Esophagus muscularis mucosa (tissue), 4 donors: ENCODE measurements at places on chromosomes 5 and 9. TPM values are rescaled to one million over a fixed set of nuclear protein-coding genes. Genes with fewer than 3 reads are reported as not detected.
A peak's percentile ranks its signal among the peaks of the same experiment; 100 is the strongest.

GRCh38 chr9:127921557-127922120 lies 4.8 kb upstream of the ST6GALNAC4 start:
- H3K4me1 ChIP-seq, result peaks cover 53% of the 10 kb centered on the region
- H3K27me3 ChIP-seq, result peaks cover 4% of the 10 kb centered on the region
- no peak for DNase-seq
- no peaks in the 10 kb centered on the region for H3K36me3 ChIP-seq

LCN15 gene
- not detected for total RNA-seq

DNA sequence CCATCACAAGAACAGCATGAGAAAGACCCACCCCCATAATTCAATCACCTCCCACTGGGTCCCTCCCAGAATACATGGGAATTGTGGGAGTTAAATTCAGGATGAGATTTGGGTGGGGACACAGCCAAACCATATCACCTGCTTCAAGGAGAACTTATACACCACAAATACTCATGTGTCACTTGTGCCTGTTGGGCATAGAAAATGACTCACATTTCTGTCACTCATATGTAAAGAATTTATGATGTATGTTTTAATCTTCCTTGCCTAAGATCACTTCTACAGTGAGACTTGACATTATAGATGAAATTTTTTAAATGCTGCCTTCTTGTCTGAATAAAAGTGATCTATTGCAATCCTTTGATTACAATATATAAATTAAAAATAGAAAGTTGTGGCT lies 23.0 kb upstream of the PRDM6 start:
- no peak overlapping the region for H3K4me3 ChIP-seq
- no peak for DNase-seq
- no peaks in the 10 kb centered on the region for H3K36me3 ChIP-seq
- no peak overlapping the region for H3K27ac ChIP-seq

DNA sequence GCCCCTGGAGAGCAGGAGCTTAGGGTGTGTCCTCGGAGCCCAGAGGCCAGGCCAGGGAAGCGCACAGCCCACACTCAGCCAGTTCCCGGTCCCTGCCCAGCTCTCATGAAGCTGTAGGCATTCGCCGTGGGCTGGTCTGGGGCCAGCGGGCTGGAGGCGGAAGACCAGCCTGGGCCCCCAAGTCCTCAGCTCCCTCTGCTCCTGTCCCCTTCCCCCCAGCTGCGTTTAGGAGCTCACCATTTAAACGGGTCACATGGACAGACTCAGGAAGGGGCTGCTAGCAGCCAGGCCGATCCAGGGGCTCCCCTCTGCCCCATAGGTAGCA lies 17.4 kb downstream of the DNLZ start:
- no peak for DNase-seq
- no peaks in the 10 kb centered on the region for H3K27me3 ChIP-seq
- peak overlapping the region; percentile 45 for H3K27ac ChIP-seq
- H3K4me1 ChIP-seq, result peaks cover 42% of the 10 kb centered on the region
- H3K36me3 ChIP-seq, result peaks cover 24% of the 10 kb centered on the region

DNA sequence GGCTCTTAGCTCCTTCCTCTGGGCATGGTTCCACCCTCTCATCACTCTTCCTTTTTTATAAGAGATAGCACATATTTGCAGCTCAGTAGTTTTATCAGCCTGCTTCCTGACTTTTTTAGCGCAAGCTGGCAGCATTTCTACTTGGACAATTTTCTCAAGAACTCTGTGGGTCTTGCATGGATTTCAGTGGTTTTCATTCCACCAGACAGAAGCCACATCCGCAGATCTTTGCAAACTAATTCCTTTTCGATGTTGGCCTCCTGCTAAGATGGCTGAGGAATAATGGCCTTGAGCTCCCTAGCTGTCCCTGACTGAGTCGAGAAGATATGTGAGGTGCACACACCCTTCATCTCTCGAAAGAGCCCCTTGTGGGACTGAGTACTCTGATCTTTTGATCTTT lies 49.5 kb downstream of the GALNT12 start:
- no peaks in the 10 kb centered on the region for H3K36me3 ChIP-seq
- no peaks in the 10 kb centered on the region for H3K27me3 ChIP-seq
- no peak overlapping the region for H3K4me3 ChIP-seq
- H3K27ac ChIP-seq, result no peak overlapping the region

GRCh38 chr5:153863951-153864350 lies 174.8 kb downstream of the FAM114A2 start:
- no peak overlapping the region for H3K4me3 ChIP-seq
- no peak overlapping the region for H3K27ac ChIP-seq
- peak; percentile 64 for DNase-seq
- H3K4me1 ChIP-seq, result no peaks in the 10 kb centered on the region

DNA sequence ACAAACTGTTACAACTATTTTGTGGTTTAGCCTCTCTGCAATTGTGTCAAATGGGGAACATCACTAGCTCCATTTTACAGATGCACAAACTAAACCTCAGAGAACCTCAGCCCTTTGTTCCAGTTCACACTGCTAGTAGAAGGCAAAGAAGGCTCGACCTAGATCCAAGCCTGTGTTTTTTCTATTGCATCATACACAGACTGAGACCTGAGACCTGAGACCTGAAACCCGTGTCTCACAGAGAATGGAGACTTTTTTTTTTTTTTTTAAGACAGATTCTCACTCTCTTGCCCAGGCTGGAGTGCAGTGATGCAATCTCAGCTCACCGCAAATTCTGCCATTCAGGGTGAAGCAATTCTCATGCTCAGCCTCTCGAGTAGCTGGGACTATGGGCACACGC lies 120.8 kb downstream of the GALNT10 start:
- no peaks in the 10 kb centered on the region for H3K27me3 ChIP-seq
- H3K36me3 ChIP-seq, result no peaks in the 10 kb centered on the region
- H3K4me1 ChIP-seq, result no peaks in the 10 kb centered on the region
- H3K27ac ChIP-seq, result no peak overlapping the region

GABRG2 gene
- total RNA-seq, result 0.06 TPM

GRCh38 chr9:132673355-132673754 lies 3.1 kb downstream of the GTF3C4 start:
- H3K4me3 ChIP-seq, result no peak overlapping the region
- H3K27me3 ChIP-seq, result no peaks in the 10 kb centered on the region
- H3K36me3 ChIP-seq, result peaks cover 6% of the 10 kb centered on the region

GRCh38 chr5:79284846-79285245 lies 48.9 kb downstream of the JMY start:
- H3K27ac ChIP-seq, result no peak overlapping the region
- H3K36me3 ChIP-seq, result peaks cover 5% of the 10 kb centered on the region
- H3K27me3 ChIP-seq, result no peaks in the 10 kb centered on the region
- H3K4me3 ChIP-seq, result no peak overlapping the region
- no peak for DNase-seq

GRCh38 chr5:105632043-105632442 lies 2038.7 kb downstream of the EFNA5 start:
- no peaks in the 10 kb centered on the region for H3K27me3 ChIP-seq
- H3K4me3 ChIP-seq, result no peak overlapping the region
- H3K36me3 ChIP-seq, result no peaks in the 10 kb centered on the region

GRCh38 chr9:93451849-93452709 lies 594 bp downstream of the FAM120A start:
- H3K27ac ChIP-seq, result peak overlapping the region; percentile 96
- H3K27me3 ChIP-seq, result no peaks in the 10 kb centered on the region

- no peaks in the 10 kb centered on the region for H3K36me3 ChIP-seq
- no peak overlapping the region for H3K4me3 ChIP-seq
- no peaks in the 10 kb centered on the region for H3K27me3 ChIP-seq
- no peak overlapping the region for H3K27ac ChIP-seq
- no peak for DNase-seq
Observed at GRCh38 chr5:137078171-137078665, 420.9 kb downstream of the SPOCK1 start.

- H3K4me3 ChIP-seq, result no peak overlapping the region
- H3K36me3 ChIP-seq, result no peaks in the 10 kb centered on the region
- no peak for DNase-seq
Observed at GRCh38 chr5:148343603-148344487, 8.5 kb downstream of the SPINK9 start.

GRCh38 chr9:131228988-131229387 lies 47.3 kb downstream of the FAM78A start:
- H3K4me3 ChIP-seq, result peak overlapping the region; percentile 34
- H3K36me3 ChIP-seq, result peaks cover 39% of the 10 kb centered on the region
- H3K4me1 ChIP-seq, result peaks cover 10% of the 10 kb centered on the region
- H3K27me3 ChIP-seq, result no peaks in the 10 kb centered on the region

DNA sequence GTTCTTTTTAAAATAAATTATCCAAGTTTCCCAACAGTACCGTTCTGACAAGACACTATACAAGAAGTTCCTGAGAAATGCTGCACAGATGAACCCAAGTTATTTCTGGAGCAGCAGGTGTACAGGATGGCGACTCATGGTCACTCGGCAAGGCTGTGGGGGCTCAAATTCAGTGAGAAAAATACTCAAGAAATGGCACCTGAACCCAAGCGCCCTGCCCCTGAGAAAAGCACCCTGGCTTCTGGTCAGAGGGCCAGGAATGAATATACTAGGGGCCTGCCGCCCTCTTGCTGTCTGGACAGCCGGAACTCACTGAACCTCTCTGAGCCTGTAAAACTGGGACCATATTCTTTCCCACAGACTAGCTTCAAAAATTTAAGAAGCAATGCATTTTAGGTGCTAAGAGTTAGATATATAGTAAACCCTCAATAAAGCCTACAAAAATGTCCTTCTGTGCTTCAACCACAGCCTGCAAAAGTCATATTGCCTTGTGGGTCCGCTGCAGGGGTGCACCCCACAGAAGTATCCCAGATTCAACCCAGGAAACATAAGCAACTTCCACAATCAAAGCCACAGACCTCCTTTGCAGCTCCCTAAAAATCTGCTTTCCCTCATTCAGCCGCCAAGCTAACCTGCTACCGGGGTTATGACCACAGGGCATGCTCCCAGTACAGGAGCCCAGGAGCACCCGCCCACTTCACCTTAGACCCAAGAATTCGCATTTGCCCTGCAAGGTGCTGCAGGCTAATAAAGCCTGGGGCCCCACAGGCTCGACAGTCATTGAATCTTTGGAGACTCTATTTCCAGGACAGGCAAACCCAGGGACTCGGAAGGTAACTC lies 1.4 kb downstream of the RAPGEF1 start:
- H3K4me1 ChIP-seq, result peaks cover 60% of the 10 kb centered on the region
- H3K4me3 ChIP-seq, result peak overlapping the region; percentile 60
- peak overlapping the region; percentile 86 for H3K27ac ChIP-seq
- no peaks in the 10 kb centered on the region for H3K27me3 ChIP-seq
- no peak for DNase-seq
- H3K36me3 ChIP-seq, result no peaks in the 10 kb centered on the region

- no peak overlapping the region for H3K27ac ChIP-seq
- H3K4me1 ChIP-seq, result no peaks in the 10 kb centered on the region
- H3K4me3 ChIP-seq, result no peak overlapping the region
Observed at GRCh38 chr5:74422671-74423070, 217.9 kb downstream of the ENC1 start.

- DNase-seq, result no peak
- H3K4me1 ChIP-seq, result peaks cover 38% of the 10 kb centered on the region
- no peaks in the 10 kb centered on the region for H3K27me3 ChIP-seq
Observed at GRCh38 chr5:14281746-14282181, 138.6 kb downstream of the TRIO start.

NEUROG1 gene
- not detected for total RNA-seq

DNA sequence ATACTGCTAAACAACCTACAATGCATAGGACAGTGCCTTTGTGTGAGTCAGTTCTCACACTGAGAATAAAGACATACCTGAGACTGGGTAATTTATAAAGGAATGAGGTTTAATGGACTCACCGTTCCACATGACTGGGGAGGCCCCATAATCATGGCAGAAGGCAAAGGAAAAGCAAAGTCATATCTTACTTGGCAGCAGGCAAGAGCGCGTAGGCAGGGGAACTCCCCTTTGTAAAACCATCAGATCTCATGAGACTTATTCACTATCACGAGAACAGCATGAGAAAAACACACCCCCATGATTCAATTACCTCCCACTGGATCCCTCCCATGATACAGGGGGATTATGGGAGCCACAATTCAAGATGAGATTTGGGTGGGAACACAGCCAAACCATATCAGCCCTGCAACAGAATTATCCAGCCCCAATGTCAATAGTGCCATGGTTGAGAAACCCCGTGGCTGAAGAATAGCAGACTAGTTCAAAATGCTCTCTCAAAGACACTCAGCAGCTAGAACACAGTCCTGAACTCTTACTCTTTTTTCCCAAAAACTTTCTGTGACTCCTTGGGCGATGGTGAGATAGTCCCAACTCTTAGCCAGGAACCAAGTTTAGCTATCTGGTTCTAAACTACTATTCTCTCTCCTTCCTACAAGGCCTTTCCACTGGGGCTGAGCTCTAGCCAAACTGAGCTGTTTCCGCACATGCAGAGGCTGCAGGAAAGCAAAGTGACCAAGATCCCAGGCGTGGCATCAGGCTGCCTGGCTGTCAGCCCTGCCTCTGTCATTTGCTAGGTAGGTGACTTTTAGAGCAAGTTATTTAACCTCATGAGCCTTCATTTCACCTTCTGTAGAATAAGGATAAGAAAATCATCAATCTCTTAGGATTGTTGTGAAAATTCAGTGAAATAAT lies 21.7 kb downstream of the FAT2 start:
- no peaks in the 10 kb centered on the region for H3K27me3 ChIP-seq
- H3K36me3 ChIP-seq, result no peaks in the 10 kb centered on the region
- no peak for DNase-seq
- no peaks in the 10 kb centered on the region for H3K4me1 ChIP-seq

DNA sequence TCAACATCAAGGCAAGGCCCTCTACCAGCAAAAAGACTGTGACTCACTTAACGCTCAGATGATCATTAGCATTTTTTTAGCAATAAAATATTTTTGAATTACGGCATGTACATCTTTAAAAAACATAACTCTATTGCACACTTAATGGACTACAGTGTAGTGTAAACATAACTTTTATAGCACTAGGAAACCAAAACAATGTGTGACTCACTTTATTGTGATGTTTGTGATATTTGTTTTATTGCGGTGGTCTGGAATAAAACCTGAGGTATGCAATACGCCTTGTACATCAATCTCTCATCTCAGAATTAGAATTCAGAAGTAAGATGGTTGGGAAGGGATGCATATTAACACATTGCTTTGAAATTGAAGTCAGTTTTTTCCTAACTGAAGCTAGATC lies 106.9 kb upstream of the PTCH1 start:
- H3K36me3 ChIP-seq, result no peaks in the 10 kb centered on the region
- H3K27ac ChIP-seq, result no peak overlapping the region

DNA sequence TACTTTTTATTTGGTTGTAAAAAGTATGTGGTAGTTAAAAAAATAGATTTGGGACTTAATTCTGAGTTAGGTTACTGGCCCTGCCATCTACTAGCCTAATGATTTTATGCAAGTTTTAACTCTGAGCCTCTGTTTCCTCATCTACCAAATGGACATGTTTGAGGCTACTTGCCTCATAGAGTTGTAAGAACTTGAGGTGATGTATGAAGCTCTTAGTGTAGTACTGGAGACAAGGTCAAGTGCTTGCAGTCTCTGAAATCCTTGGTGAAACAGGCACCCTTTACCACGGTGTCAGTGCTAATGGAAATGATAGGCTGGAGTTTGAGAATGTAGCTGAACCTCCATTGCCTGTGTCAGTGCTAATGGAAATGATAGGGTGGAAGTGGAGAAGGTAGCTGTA lies 15.3 kb downstream of the GPR107 start:
- H3K4me3 ChIP-seq, result no peak overlapping the region
- no peaks in the 10 kb centered on the region for H3K27me3 ChIP-seq
- peaks cover 45% of the 10 kb centered on the region for H3K4me1 ChIP-seq
- no peaks in the 10 kb centered on the region for H3K36me3 ChIP-seq
- H3K27ac ChIP-seq, result peak overlapping the region; percentile 42
- no peak for DNase-seq
